ENCODE measurements at places on chromosomes 1 and 21. TPM values are rescaled to one million over a fixed set of nuclear protein-coding genes. Genes with fewer than 3 reads are reported as not detected.

The CLDN14 gene
- total RNA-seq: not detected

DNA sequence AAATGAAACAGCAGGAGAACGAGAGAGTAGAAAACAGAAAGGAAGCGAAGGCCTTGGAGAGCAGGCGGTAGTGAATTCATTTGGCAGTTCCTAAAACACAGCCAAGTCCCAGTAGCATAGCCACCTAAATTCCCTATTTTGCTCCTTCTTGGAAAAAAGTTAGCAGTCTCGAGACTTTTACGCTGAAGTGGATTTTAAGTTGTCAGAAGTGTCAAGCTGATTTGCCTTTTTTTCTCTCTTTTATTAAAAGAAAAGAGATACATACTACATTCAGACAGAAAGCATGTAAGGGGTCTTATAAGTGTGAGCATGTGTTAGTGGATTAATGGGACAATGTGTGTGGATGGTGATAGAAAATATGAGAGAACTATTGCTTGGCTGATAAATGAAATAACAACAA, 19.2 kb downstream of the NFIA start:
- DNase-seq: no peak
- H3K27ac ChIP-seq: peak overlapping the region; percentile 52
- H3K27me3 ChIP-seq: no peaks in the 10 kb centered on the region
- peaks cover 19% of the 10 kb centered on the region for H3K4me1 ChIP-seq
- H3K4me3 ChIP-seq: no peak overlapping the region
- peaks cover 4% of the 10 kb centered on the region for H3K36me3 ChIP-seq

The CAMK2N1 gene
- total RNA-seq: 26.8 TPM

DNA sequence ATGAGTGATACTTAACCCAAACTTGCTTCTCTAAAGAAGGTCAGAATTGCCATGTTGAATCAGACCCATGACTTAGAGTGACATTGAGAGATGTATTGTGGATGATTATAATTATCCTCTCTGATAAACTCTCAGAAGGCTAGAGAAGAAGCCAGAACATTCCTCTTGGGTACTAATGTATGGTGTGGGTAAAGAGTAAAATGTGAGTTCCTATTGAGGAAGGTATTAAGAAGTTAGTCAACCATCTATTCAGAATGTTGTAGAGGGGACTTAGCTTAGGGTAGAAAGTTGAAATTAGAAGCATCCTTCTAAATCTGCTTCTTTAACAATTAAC, 7.3 kb downstream of the GMEB1 start:
- H3K4me1 ChIP-seq: peaks cover 12% of the 10 kb centered on the region
- H3K27ac ChIP-seq: peak overlapping the region; percentile 34
- H3K4me3 ChIP-seq: no peak overlapping the region

- H3K27me3 ChIP-seq: peaks cover 2% of the 10 kb centered on the region
- DNase-seq: no peak
- no peak overlapping the region for H3K27ac ChIP-seq
- no peaks in the 10 kb centered on the region for H3K36me3 ChIP-seq
These were observed 128.1 kb downstream of the KAZN start for GRCh38 chr1:14726606-14727005.

GRCh38 chr1:88802404-88802803, 89.0 kb downstream of the GTF2B start:
- H3K27me3 ChIP-seq: no peaks in the 10 kb centered on the region
- no peak for DNase-seq
- peak overlapping the region; percentile 40 for H3K27ac ChIP-seq
- peaks cover 38% of the 10 kb centered on the region for H3K36me3 ChIP-seq
- H3K4me3 ChIP-seq: no peak overlapping the region

DNA sequence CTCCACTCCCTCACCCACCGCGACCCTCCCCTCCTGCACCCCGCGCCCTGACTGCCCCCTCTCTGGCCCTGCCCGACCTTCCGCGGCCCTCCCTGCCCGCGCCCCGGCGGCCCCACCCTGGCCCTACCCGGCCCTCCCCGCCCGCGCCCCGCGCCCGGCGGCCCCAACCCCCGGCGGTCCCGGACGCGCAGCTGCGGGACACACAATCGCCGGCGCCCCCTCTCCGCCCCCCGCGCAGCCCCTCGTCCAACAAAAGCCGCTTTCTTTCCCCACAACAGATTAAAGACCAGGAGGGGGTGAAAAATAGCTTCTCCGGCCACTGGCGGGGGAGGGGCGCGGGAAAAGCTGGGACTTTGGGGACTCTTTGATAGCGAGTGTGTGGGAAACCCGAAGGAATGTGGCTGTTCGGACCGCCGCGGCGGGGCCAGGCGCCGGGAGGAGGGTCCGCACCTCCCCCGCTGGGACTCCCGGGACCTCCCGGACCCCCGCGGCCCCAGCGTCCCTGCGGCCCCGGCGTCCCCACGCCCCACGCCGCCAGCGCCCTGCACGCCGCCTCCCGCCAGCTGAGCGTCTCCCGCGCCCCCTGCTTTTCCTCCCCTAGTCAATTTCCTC, 8.8 kb upstream of the ID3 start:
- no peak for DNase-seq
- H3K36me3 ChIP-seq: no peaks in the 10 kb centered on the region
- H3K27me3 ChIP-seq: no peaks in the 10 kb centered on the region

DNA sequence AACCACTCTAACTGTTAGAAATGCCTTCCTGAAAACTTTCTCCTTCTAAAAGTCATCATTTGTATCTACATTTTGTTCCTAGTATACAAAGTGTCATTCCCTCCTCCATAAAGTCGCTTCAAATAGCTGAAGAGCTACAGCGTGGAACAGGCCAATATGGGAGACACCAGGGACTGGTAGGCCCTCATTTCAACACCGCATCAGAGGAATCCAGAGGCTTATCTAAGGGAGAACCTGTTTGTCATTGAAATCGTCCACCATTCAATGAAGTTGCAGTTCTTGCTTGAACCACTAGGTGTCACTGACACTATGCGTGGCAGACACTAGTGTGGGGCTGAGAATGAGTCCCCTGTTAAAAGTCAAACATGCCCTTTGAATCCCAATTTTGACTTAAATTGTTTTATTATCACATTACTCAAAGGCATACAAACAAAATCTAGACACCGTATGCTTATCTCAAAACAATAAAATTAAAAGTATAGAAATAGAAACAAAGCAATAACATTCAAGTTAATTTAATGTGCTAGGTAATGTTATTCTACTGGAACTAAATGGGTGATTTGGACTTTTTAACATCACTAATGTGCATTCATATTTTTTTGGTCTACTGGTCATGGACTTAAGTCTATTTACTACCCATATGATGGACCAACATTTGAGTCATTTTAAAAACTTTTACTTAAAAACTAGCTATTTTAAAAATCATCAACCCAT, 182.3 kb downstream of the FCRL5 start:
- no peak for DNase-seq
- no peaks in the 10 kb centered on the region for H3K36me3 ChIP-seq
- H3K4me3 ChIP-seq: no peak overlapping the region
- peaks cover 41% of the 10 kb centered on the region for H3K27me3 ChIP-seq
- no peaks in the 10 kb centered on the region for H3K4me1 ChIP-seq

DNA sequence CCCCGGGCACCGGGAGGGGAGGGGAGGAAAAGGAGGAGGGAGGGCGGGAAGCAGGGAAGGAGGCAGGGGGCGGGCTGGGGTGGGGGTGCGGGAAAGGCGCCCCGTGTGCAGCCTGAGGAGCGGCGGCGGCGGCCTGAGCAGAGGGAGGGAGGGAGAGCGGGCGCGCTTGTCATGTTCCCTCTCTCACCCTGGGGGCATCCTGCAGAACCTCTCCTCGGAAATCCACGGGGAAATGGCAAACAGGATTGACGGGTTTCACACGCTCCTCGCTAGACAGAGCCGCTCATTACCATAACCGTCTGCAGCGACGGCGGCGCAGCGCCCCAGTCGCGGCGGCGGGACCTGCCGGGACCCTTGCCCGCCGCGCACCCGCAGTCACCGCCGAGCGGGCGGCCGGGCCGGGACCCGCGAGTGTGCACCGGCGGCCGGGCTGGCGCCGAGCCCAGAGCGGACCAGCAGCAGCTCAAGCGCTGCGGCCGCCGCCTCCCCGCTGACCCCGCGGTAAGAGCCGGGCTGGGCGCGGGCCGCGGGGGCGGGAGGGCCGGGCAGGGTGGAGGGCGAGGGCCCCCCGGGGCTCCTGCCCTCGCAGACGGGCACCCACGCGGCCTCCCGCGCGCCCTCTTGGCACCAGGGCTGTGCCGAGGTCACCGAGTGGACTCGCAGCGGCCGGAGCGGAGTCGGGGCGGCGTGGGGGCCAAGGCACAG, at the start of gene SERTAD4:
Gene SERTAD4, plus strand, starts transcription at position 286 of the 705 bp plus-strand sequence. CDS start 5,165 bp downstream, outside the sequence.
- peak within 1 kb of the TSS; percentile 86 for H3K4me3 ChIP-seq
- no peaks in the 10 kb centered on the region for H3K36me3 ChIP-seq
- DNase-seq: peak; percentile 89
- H3K4me1 ChIP-seq: peaks cover 45% of the 10 kb centered on the region
- H3K27me3 ChIP-seq: no peaks in the 10 kb centered on the region
- peak within 1 kb of the TSS; percentile 92 for H3K27ac ChIP-seq

The SPOCD1 gene
- 0.44 TPM for total RNA-seq

The LCE2B gene
- total RNA-seq: not detected

The CASQ2 gene
- not detected for total RNA-seq

GRCh38 chr1:79519084-79519760, 512.7 kb upstream of the ADGRL4 start:
- no peak overlapping the region for H3K4me3 ChIP-seq
- H3K4me1 ChIP-seq: peaks cover 11% of the 10 kb centered on the region
- no peaks in the 10 kb centered on the region for H3K27me3 ChIP-seq
- H3K36me3 ChIP-seq: no peaks in the 10 kb centered on the region

DNA sequence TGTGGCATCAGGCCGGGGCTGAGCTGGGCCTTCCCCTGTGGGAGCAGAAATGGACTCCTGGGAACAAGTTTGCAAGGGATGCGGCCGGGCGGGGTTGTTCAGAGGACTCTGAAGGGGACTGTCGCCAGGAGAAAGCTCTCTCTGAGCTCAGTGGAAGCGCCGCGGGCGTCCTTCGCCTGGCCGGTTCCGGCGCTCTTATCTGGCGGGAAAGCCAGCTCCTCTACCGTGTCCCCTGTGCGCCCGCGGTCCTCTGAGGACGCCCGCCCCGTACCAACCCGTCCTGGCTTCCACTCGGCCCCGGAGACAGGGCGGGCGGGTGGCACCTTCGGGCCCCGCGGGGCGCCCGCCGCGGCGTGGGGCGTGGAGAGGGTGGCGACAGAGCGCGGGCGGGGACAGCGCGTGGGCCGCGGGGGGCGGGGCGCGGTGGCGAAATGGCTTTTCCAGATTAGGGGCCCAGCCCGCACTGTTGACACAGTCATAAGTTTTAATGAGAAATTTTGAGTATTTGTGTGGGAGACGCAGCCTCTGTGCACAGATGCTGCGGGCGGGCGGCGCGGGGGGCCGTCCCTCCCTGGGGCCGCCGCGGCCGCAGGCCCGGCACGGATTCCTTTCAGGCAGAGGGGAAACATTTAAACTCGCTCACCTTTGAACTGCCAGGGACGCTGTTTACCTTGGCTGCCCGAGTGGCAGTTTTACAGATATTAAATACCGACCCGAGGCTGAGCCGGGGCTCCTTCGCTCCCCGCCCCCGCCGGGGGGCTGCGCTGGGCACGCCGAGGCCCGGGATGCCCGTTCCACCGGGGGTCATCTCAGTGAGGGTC, 70.2 kb downstream of the FOXD2 start:
- H3K4me3 ChIP-seq: peak overlapping the region; percentile 61
- H3K27ac ChIP-seq: no peak overlapping the region
- peaks cover 6% of the 10 kb centered on the region for H3K4me1 ChIP-seq
- DNase-seq: no peak

DNA sequence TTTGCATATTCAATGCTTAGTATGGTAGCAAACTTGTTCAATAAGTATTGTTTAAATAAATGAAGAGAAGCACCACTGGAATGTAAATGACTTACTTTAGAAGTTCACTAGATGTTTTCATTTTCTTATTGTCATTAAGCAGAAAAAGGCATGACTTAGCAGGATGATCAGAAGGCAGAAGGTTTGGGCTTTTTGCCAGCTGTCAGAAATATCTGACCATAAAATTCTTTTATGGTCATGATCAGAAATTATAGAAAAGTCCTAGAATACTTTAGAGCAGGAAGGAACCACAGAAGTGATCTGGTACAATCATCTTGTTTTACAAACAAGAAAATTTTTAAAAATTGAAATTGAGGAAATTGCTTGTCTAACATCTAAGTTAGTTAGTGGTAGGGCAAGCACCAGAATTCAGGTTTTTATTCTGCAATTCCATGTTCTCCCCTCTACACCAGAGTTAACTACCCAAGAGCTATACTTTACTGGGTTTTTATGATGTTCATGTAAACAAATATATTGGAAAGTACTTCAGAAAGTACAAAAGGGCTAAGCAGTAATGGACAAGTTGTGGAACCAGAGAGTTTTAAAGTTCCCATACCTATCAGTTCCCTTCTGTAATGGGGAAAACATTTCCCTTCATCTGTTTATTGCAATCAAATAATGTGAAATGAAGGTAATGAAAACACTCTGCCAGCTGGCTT, 10.1 kb downstream of the FMO5 start:
- DNase-seq: no peak
- no peak overlapping the region for H3K27ac ChIP-seq
- H3K4me3 ChIP-seq: no peak overlapping the region
- H3K36me3 ChIP-seq: no peaks in the 10 kb centered on the region
- no peaks in the 10 kb centered on the region for H3K27me3 ChIP-seq

GRCh38 chr1:84090447-84091245, 53.4 kb upstream of the PRKACB start:
- no peaks in the 10 kb centered on the region for H3K27me3 ChIP-seq
- peaks cover 6% of the 10 kb centered on the region for H3K36me3 ChIP-seq
- H3K4me1 ChIP-seq: peaks cover 18% of the 10 kb centered on the region
- H3K27ac ChIP-seq: no peak overlapping the region
- no peak for DNase-seq
- no peak overlapping the region for H3K4me3 ChIP-seq

DNA sequence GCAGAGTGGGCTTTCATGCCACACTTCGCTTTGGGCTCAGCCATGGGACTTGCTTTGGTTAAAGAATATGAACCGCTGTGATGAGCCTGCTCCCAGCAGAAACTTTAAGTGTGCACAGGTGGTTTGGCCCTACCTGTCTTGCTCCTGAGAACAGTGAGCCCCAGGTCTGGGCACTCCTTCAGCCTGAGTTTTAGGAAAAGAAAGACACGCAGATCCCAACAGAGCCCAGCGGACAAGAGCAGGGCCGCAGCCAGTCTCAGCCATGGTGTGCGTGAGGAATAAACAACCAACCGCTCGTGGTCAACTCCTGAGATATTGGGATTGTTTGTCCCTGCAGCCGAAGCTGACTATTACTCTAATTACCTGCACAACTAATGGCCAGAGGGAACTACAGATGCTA, 217.1 kb upstream of the C1orf174 start:
- no peaks in the 10 kb centered on the region for H3K27me3 ChIP-seq
- H3K36me3 ChIP-seq: no peaks in the 10 kb centered on the region
- no peak for DNase-seq
- no peaks in the 10 kb centered on the region for H3K4me1 ChIP-seq
- no peak overlapping the region for H3K27ac ChIP-seq

GRCh38 chr1:200780545-200781369, 42.1 kb downstream of the CAMSAP2 start:
- peaks cover 18% of the 10 kb centered on the region for H3K4me1 ChIP-seq
- H3K36me3 ChIP-seq: peaks cover 41% of the 10 kb centered on the region
- H3K4me3 ChIP-seq: no peak overlapping the region
- peak overlapping the region; percentile 46 for H3K27ac ChIP-seq
- H3K27me3 ChIP-seq: no peaks in the 10 kb centered on the region

Data from osteocyte (in vitro differentiated cells).